ENCODE measurements at places on chromosomes 2 and 18.

DNA sequence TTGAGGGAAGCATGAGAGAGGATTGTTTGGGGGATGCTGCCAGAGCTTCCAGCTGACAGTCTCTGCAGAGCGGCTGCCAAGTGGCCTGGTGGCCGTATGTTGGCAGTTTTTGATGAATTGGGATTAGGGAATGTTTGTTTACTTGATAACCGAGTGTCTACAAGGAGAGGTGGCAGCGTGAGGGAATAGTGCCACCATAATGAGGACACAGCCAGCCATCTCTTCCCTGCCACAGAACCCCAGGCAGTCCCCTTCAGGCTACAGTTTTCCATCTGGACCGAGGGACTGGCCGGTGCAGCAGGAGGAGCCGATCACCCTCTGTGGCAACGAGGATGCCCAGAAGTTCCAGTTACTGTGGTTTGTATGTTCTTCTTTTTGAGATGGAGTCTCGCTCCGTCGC lies 55.2 kb downstream of the TRAPPC12 start:
- DNase-seq = no peak

DNA sequence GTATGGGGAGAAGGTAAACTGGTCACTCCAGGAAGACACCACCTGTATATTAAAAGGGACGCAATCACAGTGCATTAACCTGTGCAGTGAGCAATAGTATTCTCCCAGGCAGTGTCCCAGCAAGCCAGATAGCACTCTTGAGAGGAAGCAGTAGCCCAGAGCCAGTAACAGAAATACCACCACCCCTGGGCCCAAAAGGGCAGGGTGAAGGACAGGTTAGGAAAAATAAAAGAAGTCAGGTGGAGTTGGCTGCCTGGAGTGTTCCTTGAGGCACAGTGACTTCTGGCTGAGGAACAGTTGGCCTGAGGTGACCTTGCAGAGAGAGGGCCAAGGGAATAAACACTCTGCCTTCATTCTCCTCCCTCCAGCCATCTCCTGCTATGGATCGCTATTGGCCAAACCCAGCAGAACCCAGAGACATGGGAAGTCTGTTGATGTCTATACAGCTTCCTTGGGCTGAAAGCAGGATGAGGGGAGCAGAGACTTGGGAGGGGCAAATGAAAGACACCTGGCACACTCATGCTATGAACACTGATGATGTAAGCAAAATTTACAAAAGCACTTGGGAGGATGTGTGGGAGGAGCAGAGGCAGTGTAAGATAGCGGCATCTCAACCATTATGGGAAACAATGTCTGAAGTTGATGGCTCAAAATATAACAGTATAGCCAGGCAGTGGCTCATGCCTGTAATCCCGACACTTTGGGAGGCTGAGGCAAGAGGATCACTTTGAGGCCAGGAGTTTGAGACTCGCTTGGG lies 7.5 kb downstream of the C18orf32 start:
- DNase-seq = no peak

DNA sequence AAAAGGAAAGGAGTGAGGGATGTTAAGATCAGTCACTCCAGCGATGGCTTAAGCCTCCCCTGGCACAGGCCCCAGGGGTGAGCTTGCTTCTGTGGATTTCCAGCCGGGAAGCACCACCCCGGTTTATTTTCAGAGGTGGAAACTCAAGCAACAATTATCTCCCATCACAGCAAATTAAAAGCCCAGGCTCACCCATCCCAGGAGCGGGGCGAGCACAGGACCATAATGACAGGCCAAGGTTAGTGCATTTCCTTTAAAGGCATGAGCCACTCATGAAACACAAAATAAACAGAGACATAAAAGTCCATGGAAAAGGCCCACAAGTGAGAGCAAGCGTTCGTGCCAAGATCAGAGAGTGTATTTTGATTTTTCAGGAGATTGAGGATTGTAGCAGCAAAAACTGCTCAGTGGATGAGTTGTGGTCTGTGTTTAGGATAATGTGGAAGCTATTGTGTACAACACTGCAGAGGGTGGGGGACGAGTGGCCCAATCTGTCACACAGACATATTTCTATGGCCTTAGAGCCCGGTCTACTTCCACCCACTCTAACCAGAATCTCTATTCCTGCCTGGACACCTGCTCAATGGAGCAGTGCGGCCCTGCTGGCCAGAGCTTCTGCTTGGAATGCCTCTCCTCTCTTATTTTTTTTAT lies 111.4 kb upstream of the CDC42EP3 start:
- DNase-seq = no peak

DNA sequence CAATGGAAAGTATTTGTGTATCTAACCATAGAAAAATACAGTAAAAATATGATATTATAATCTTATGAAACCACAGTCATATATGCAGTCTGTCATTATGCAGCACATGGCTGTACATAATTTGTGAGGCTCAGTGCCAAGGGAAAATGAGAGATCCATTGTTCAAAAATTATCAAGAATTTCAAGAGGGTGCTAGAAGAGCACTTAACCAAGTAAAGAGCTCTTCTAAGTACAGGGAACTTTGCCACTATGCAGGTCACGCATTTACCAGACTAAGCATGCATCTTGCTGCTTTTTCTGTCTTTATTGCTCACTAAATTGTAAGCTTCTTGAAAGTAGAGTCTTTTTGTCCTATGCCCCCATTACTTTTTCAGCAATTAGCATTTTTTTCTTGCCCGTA lies 438.0 kb downstream of the LRP1B start:
- DNase-seq = no peak

- DNase-seq = peak; percentile 46
These were observed 19.1 kb downstream of the SH2D6 start for GRCh38 chr2:85437488-85438200.

DNA sequence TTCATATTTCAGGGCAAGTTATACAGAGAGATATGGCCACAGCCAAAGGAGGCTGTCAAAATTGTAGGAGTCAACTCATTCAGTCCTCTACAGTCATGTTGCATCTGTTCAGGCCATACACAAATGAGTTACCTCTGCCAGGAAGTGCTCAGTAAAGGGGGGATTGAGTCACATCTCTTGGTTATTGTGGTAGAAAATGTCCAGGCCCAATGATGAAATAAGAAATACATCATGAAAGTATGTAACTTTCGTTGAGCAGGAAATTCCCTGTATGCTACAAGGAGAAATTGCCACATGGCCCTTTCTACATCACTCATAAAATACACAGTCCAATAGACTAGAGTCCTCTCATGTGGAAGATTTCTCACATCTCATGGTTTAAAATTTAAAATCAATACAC lies 103.9 kb upstream of the COL3A1 start:
- DNase-seq = no peak

GRCh38 chr2:30764021-30764800 lies 43.0 kb downstream of the CAPN13 start:
- DNase-seq = no peak

DNA sequence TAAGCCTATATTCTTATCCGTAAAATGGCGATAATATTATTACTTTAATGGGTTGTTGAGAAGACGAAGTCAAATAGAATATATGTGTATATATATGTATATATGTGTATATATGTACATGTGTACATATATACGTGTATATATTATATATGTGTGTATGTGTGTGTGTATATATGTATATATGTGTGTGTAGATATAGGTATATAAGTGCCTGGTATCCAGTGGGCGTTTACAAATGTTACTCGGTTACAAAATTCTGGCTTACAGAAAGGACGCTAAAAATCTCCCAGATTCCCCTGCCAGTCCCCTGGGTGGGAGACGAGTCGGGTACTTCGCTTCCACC lies 295 bp upstream of the MTX2 start:
- no peak for DNase-seq

GRCh38 chr2:70541481-70542020 lies 12.1 kb downstream of the TGFA start:
- DNase-seq = no peak

DNA sequence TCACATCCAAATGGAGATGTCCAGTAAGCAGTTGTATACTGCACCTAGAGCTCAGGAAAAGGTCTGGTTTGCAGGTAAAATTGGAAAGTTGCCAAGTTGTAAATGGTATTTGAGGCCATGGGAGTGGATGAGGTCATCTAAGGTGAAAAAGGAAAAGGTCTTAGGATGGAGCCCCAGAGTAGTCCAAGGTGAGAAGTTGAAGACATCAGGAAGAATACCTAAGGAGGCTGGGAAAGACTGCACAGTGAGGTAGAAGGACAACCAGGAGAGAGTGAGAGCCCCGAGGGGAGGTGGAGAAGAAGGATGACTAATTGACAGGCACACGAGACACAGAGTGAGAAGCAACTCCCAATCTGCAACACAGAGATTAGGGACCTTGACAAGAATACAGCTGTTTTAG lies 10.7 kb downstream of the DPP4 start:
- no peak for DNase-seq

- DNase-seq = no peak
These were observed 7.4 kb downstream of the TFPI start for GRCh38 chr2:187546762-187547333.

DNA sequence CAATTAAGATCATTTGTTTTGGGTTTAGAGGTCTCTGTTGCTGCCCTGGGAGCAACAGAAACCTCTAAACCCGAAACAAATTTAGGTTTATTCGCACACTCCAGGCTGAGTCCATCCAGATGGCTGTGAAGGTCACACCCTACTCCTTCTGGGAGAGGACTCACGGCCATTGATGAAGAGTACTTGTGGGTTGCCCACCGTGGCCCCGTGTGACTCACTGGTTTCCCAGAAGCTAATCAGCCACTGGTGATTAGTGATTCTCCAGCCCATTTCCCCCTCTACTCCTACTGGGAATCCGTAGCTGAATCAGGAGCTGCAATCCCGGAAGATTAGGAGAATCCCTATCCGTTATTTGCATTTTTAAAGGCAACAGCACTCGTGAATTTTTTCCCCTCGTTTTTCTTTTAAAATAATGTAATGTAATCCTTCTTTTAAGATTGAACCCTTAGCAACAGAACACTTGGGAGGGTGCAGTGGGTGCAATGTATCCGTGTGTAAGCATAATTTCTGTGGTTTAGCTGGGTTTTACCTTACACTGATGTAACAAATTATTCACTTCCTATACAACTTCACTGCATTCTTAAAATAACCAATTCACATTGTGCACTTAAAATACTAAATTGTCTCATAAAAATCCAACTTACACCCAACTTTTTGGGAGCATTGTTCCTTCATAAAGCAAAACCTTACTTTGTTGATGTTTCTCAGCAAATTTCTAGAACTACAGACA lies 27.5 kb upstream of the EPAS1 start:
- DNase-seq = no peak

DNA sequence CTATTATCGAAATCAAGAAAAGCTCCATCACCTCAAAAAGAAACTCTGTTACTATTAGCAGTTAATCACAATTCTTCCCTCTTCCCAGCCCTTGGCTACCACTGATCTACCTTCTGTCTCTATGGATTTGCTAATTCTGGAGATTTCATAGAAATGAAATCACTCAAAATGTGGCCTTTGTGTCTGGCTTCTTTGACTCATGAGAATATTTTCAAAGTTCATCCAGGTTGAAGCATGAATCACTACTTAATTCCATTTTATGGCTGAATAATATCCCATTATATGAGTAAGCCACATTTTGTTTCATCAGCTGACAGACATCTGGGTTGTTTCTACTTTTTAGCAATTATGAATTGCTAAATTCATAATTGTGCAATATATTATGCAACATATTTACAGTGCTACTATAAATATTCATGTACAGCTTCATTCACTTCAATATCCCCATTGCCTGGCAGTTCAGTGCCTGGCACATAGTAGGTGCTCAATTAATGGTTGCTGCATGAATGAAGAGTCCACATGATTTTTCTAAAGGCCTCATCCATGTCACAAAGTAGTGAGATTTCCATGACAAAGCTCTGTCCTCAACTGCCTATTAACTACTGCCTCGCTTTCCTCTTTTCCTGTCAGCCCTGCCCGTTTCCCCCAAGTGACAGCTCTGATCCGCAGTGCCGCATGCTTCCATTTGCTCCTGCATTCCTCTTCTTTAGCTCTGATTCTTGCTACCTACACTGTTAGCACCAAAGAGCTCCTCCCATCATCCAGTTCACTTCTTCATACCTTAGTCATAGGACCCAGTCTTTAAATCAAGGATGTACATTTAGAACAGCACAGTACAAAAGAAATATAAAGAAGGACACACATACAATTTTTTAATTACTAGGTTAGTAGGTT lies 32.8 kb downstream of the CCDC93 start:
- no peak for DNase-seq

DNA sequence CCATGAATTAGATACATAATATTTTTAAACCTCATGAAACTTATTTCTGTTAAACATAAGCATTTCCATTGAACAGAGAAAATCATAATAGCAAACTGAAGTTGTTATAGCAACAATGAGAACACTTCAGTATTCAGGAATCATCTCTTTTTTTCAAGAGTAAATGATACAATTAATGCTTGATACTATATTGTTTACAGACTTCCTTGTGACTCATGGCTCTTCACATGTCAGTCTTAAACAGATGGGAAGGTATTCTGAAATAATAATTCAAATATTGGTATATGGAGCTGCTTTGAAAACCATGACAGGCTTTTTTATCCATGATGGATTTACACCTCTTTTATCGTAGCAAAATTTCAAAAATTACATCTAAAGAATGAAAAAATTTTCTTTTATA lies 226.5 kb upstream of the RBMS1 start:
- no peak for DNase-seq

- no peak for DNase-seq
These were observed 23.4 kb downstream of the NEMP2 start for GRCh38 chr2:190511104-190511503.

DNA sequence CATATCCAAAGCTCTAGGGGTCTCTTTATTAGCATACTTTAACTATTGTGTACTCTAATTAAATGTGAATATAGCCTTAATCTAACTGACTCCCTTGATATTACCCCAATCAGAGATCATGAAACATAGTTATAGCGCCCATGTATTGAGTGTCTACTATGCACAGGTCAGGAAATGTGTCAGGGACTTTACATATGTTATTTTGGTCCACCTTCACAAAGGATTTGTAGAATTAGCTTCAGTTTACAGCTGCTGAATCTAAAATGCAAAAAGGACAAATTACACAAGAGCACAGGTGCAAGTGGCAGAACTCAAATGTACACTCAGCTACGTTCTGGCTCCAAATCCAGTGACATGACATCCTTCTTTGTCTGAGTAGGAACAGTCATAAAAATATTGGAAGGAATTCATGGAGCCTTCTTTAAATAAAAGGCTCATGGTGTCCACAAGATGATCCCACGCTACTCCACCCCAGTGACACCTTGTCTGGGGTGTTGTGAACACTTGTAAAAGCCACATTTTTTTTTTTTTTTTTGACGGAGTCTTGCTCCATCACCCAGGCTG lies 38.7 kb upstream of the ATL2 start:
- DNase-seq = no peak

Measured in activated T-helper 1 cell treated with anti-CD3 and anti-CD28 coated beads, Interleukin-2, amount 50 U/mL, for 16 hours (primary cell).